ENCODE measurements at places on chromosomes 7 and 10.

GRCh38 chr7:123681561-123681960 is 25.9 kb downstream of the LMOD2 start:
- DNase-seq = no peak

- no peak for DNase-seq
These were observed 2.3 kb upstream of the DRGX start for GRCh38 chr10:49398000-49398861.

DNA sequence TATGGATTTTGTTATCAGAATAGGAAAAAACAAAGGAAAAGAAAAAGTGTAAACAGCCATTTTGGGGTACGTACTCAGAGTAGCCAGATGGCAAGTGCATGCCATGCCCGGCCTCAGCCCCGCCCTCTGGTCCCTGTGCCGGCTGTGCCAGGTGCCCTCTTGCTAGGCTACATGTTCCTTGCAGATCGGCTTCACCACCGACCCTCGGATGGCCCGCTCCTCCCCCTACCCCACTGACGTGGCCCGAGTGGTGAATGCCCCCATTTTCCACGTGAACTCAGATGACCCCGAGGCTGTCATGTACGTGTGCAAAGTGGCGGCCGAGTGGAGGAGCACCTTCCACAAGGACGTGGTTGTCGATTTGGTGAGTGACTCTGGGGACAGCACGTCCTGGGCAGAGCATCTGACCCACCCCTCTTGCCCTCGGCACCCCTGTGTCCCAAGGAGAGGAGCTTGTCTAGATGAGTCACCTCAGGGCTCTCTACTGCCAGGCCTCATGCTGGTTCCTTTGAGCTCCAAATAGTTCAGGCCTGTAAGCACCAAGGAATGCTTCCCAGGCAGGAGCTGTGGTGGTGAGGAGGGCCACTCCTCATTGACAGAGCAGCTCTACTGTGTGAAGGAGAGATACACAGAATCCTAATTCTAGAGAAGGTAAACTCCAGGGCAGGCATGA is 54.9 kb upstream of the ZMIZ2 start:
- no peak for DNase-seq

- no peak for DNase-seq
These were observed 126.7 kb downstream of the CPEB3 start for GRCh38 chr10:92164036-92164696.

DNA sequence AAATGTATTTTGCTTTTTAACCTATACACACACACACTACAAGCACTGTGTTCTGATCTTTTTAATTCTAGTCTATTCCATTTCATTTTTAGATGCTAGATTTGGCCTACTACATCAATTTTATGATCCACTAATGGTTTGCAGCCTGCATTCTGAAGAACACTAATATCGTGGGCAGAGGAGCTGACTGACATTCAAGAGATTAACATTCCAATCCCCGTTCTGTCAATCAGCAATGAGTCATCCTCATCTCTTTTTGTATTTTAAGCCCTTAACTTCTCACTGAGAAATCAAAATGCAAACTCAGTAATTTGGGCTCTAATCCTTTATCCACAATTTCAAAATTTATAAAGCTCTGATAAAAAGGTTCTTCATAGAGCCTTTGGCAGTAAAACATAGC is 47.1 kb upstream of the GAD2 start:
- DNase-seq = no peak

DNA sequence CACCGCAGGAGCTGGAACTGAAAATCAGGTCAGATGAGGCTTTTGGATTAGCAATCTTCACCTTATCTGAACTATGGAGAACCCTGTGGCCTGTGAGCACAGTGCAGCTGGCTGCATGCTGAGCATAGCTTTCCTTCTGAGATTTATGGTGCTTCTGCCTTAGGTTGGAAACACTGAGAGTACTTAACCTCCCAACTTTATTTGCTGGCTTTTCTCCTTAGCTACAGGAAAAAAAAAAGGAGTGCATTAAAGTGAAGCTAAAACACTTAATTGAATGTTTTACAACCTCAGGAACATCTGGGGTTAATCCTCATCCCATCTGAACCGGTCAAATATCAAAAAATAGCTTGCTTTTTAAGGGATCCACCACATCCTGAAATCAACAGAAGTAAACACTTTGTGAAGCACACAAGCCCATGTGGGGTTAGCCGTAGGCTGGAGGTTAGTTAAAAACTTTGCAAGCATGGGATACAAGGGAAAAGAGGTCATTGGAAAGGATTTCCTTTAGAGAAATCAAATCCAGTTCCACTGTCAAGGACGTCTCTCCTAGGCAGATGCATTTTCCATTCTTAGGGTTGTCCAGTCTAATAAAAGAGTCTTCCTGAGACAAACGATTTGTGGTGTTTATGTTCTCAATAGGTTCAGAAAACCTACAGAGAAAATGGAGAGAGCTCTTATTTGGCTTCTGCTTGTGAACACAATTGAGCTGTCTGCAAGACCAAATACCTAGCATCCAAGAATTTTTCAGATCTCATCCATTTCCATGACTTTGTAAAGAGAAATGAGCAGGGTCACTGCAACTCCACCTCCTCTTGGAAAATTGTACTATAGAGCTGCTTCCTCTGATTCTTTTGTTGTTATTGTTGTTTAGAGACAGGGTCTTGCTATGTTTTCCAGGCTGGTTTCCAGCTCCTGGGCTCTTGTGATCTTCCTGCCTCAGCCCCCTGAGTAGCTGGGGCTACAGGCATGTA is 470.4 kb upstream of the IGFBP3 start:
- DNase-seq = no peak

DNA sequence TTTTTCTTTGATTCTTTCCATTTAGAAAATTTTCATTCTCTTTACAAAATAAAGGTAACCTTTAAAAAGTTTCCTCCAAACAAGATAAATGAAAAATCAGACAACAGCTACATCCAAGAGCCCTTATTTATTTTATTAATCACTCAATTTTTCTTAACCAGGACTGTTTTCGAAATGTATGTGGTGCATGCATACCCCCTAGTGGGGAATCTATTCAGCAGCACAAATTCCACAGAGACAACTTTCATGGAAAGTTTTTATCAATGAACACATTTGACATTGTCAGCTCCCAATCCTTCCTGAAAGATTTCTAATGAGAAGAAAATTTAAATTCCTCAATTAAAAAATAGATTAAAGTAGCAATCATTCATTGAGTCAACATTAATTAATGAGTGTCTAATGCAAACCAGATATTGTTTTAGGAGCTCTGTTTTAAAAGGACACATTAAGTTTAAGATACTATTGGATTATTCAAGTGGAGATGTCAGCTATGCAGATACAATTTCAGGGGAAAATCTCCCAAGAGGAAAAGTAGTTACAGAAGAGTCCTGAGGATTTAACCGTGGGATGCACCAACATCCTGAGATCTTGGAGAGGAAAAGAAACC is 5.2 kb upstream of the HTR7 start:
- no peak for DNase-seq

- no peak for DNase-seq
These were observed 33.0 kb downstream of the CYP26A1 start for GRCh38 chr10:93106631-93107072.

DNA sequence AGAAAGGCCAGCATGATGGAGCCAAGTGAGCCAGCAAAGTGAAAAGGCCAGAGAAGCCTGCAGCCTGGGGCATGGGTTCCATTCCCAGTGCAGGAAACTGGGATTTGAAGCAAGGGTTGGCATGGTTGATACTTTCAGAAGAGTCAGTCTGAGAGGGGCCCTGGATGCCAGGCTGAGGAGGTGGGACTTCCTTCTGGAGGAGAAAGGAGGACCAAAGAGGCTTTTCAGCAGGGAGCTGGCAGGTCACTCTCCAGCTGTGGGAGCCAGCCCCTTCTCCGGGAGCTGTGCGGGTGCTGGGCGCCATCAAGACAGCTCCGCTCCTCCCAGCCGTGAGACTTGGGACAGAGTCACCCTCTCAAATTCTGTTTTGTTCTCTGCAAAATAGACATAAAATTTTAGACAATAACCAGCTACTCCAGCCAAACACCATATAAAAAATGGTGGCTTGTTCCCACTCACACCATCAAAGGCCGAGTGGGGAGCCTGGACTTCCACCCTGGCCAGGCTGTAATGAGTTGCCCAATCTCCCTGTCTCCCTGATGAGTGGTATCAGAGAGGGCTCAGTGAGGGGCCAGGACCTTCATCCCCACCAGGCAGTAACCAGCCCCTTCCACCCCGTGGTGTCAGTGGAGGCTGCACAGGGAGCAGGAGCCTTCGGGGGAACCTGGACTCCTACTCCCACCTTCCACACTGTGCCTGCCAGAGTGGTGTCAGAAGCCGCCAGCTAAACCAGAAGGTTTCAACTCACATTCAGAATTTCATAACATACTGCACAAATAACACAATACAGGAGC is 133.6 kb upstream of the RET start:
- DNase-seq = no peak

DNA sequence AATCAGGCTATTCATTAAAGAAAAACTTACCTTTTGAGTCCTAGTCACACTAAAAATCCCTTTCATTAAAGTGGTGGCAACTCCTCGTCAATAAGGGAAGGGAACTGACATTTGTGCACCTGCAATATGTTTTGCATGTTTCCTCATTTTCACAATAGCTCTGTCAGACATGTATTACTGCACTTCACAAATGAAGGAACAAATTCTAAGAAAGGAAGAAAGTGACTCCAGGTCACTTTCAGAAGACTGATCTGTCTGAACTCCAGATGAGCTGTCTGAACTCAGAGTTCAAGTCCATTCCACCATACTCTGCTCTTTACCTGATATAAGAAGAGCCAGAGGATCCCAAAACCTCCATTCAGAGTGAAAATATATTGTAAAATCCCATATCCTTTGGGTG is 50.3 kb upstream of the GSAP start:
- DNase-seq = no peak

- DNase-seq = no peak
These were observed 331.6 kb upstream of the HPS1 start for GRCh38 chr10:98778277-98778759.

- DNase-seq = no peak
These were observed 6.2 kb upstream of the MACC1 start for GRCh38 chr7:20223356-20223755.

DNA sequence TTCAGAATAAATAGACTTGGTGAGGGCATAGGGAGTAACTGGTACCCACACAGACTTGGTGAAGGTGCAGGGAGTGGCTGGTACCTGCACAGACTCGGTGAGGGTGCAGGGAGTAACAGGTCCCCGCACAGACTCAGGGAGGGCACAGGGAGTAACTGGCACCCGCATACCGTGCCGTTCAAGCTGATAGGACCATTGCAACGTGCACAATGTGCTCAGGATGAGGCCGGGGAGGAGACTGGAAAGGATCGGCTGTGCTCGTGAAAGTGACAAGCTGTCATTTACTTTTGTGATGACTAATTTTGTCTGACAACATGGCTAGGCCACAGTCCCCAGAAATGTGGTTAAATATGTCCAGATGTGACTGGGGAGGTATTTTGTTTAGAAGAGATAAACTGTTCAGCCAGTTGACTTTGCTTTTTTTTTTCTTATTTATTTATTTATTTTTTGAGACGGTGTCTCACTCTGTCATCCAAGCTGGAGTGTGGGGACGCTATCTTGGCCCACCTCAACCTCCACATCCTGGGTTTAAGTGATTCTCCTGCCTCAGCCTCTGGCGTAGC is 76.2 kb upstream of the NMT2 start:
- no peak for DNase-seq

DNA sequence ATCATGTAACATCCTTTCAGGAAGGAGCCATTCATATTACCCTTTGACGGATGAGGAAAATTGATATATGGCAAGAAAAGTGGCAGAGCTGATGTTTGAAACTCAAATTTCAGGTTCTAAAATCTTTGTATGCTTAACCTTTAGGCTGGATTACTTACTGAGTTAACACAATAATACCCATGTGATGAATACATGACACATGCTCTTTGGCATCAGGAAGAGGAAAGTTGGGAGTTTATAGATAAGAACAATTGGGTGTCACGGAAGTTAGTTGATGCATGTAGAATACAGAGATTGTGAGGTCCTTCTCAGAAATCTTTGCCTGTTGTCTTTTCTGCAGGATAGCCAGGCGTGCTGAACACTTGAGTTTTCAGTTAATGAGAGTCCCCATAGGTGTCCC is 572.1 kb upstream of the POM121L12 start:
- no peak for DNase-seq

DNA sequence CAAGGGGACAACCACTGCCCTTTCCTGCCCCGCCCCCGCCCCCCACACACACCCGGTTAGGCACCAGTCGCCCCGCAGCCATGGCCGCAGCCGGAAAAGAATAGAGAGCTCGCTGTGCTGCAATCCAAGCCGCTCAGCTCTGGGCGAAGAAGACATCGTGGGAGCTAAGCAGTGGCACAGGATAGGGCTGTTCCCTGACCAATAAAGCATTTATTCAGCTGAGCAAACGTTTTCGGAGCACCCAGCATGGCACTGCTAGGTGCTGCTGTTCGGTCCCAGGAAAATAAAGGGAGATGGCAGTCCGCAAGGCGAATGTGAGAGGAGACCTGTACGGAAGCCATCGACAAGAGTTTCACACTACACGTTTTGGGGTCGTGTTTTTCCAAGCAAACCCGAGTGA is 18.3 kb downstream of the SKIDA1 start:
- DNase-seq = no peak

DNA sequence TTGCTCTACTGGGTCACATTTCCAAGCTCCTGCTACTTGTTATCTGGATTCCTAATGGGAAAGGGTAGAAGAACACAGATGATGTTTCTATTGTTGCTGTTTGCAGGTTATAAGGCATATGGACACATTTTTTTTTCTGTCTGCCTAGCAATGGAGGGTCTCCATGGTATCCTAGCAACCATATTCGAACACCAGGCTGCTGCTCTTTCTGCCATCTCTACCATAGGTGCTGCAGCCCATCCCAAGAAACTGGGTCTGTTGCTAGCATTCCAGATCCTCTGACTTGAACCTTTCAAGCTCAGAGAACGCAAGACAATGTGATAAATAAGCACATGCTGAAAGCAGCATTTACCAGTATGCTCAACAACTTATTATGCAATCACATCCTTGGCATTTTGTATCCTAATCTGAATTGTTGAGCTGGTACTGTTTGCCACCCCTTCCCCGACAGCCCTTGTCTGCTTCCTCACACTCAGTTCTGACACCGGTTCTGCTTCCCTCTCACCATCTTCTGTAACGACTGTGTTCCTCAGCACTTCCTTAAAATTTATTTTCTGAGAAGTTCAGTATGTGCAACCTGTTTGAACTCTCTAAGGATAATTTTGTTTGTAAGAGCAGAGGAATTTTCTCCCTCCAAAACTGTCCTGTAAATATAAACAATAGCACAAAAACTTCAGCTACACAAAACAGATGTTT is 6.2 kb downstream of the PRKG1 start:
- DNase-seq = no peak

GRCh38 chr7:138186951-138187351 is 110.7 kb downstream of the AKR1D1 start:
- DNase-seq = no peak

GRCh38 chr10:102007796-102008195 is 48.2 kb downstream of the ARMH3 start:
- DNase-seq = no peak

DNA sequence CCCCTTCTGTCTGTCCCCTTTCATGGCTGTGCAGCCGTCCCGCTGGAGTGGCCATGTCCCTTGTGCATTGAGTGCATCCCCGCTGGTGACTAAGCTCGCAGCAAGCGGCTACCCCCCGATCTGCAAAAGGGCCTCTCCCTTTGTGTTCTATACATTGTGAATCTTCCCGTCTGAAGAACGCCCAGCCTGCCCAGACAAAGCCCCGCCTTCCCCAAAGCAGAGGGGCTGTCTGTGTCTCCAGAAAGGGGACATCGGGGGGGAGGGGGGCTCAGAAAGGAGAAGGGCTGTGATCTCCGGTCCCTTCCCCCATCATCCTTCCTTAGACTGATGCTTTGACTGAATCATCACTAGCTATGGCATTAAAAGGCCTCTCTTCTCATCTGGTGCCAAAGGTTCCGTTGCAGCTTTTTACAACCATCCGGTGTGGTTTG is 11.9 kb downstream of the NPTX2 start:
- no peak for DNase-seq
